ENCODE measurements at places on chromosomes 6 and 20.

DNA sequence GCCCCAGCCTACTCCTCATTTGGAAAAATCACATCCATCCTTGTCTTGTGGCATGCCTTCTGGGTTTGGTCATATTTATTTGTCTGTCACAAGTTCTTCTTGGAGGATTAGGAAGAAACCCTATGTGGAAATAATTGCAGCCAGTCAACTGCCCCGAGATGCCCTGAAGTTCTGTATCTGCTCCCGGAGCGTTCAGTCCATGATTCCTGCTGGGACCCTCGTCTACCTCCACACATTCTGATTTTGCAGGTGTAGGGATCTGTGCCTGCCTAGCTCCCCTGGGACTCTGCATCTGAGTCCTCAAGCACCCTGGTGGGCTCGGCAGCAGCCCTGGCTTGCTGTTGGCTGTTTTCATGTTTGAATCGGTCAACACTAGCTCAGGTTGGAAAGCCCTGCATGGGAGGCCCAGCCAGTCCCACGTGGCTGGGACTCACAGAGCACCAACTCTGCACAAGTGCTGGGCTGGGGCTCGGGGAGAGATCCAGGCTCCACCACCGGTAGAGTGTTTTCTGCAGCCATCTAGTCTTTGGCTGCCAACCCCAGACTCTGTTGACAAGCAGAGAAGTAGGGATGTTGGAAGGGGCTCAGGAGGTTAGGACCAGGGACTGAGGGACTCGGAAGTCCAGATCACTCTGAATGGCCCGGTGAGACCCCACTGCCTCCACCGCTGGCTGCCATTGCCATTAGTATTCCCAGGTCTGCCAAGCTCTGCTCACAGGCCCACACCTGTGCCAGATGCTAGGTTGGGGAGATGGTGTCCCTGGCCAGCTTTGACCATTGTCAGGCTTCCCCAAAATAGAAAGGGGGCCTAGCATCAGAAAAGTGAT is 183.5 kb upstream of the CST7 start:
- DNase-seq, result no peak

DNA sequence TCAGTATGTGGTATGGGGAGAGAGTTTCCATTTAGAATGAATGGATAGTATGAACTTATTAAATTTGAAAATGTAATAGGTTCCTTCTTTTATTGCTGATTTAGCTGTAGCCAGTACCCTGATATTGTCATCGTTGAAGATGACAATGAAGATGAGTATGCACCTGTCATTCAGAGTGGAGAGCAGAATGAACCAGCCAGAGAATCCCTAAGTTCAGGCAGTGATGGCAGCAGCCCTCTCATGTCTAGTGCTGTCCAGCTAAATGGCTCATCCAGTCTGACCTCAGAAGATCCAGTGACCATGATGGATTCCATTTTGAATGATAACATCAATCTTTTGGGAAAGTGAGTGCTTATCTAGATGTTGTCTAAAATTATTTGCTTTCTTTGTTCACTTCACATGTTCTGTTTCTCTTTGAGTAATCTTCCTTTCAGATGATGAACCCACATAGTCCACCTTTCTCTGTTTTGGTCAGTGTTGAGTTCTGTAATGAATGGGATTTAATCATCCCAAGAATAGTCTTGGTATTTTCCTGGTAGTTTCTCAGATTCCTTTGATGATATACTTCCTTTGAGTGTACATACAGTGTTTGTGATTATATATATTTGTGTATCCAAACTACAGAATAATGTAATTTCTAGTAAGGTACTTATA is 23.3 kb downstream of the HSF2 start:
- no peak for DNase-seq

DNA sequence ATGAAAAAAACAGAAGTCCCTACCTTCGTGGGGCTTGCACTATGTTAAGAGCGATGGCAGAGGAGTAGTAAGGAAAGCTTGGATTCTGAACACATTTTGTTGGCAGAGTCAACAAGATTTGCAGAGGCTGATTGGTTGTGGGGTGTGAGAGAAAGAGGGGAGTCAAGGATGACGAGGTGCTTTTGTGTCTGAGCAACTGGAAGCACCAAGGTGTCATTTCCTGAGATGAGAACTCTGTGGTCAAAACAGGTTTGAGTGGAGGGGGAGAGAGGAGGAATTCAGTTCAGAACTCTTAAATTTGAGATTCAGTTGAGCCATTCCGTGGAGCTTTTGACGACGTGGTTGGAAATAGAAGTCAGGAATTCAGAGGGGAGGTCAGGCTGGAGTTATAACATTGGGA is 3.5 kb downstream of the OCSTAMP start:
- no peak for DNase-seq

DNA sequence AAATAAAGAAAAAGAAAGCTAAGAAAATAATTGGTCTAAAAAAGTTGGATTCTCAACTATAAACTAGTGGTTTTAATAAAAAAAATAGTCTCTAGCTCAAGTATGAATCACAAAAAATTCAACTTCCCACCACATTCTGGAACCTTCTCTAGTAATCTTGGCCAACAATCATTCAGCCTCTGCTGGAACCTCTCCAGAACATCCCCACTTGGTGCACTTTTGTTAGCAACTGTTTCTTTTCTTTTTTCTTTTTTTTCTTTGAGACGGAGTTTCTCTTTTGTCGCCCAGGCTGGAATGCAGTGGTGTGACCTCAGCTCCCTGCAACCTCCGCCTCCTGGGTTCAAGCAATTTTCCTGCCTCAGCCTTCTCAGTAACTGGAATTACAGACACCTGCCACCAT is 35.7 kb downstream of the TXLNB start:
- DNase-seq, result no peak

GRCh38 chr6:129614464-129614863 is 95.5 kb downstream of the ARHGAP18 start:
- DNase-seq, result no peak

DNA sequence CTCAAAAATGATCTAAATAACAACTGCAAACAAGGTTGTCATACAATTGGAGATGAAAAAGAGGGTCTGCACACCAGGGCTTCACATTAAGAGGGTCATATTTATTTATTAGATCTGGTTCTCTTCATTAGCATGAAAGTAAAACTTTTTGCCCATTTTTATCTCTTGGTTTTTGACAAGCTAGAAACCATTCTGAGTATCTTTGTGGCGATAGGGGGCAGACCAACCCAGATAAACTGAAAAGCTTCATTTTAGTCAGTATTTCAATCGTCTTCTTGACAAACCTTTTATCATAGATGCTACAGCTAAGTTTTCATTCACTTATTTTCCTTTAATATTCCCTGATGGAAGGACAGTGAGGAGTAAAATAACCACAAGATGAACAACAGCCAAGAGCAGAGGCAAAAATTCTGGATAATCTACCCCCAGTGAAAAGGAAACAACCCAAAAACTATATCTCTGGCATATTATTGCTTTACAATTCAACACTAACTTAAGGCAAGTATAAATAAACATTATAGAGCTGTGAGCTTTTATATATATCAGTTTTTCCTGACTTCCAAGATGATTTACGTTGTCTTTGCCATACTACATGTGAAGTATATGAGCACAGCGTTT is 45.2 kb downstream of the THEMIS start:
- DNase-seq, result peak; percentile 14

- no peak for DNase-seq
These were observed at the start of gene OPRM1 for GRCh38 chr6:154039231-154039842. Gene OPRM1 (plus strand): TSS chr6:154039240. CDS start chr6:154039545, 305 bp downstream.

DNA sequence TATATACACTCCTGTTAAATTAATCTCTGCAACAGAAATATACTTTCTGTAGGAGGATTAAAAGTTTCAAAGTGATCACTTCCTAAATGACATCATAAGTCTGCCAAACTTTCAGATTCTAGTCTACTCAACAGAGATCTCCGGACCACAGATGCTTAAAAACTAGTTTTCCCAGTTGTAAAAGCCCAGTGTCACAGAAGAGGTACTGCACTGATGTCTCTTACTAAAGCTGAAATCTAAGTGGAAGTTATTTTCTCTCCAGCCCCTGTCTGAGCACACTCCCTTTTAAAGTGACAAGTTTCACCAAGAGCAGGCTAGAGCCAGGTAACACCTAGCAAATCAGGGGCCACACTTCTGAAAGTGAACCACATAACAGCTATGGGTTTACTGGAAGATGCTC is 71.6 kb upstream of the DST start:
- DNase-seq, result no peak

DNA sequence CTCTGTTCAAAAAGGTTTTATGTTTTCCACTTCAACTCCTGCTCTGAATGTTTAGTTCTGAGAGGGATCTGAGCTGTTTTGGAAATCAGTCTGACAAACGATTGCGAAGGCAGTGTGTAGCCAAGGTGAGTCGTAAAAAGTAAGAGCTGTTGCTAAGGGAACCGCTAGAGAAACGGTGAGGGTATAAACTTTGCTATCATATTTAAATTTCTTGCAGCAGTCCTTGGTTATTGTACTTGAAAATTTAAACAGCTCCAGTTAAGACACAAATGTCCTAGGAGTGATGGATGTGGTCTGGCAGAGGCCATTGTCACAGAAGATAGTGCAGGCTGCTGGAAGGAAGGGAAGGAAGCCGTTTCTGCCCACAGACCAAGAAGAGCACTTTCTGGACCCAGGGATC is 64.9 kb upstream of the CITED2 start:
- no peak for DNase-seq

DNA sequence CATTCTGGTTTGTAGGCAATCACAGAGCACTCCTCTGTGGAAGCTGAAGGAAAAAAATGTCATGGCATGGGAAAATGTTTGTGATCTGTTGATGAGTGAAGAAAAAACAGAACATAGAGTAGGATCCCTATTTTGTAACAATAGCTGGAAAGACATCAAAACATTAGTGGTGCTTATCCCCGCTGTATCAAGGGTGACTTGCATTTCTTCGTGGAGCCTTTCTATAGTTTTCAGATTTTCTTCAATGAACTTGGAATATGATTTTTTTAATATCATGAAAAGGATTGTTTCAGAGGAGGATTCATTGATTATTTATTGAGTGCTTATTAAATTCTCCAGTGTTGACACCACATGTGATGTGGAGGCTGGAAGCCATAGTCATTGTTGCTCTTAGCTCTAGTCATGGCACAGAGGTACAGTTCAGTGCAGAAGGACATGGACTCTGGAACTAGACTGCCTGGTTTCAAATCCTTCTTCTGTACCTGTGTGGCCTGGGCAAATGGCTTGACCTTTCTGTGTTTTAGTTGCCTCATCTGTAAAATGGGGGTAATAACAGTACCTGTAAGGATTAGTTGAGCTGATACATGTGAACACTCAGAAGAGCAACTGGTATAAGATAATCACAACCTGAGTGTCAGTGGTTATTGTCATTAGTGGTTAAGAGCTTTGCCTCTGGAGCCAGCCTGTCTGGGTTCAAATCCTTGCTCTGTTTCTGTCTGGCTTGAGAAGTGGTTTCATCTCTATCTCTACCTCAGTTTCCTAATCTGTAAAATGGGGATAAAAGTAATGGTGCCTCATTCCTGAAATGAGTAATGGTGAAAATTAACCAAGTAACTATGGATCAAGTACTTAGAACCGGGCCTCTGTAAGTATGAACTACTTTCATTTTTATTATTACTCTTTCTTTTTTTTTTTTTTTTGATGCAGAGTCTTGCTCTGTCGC is 14.7 kb upstream of the CDKN1A start:
- no peak for DNase-seq

GRCh38 chr6:140281236-140281635 is 906.8 kb upstream of the CITED2 start:
- no peak for DNase-seq

DNA sequence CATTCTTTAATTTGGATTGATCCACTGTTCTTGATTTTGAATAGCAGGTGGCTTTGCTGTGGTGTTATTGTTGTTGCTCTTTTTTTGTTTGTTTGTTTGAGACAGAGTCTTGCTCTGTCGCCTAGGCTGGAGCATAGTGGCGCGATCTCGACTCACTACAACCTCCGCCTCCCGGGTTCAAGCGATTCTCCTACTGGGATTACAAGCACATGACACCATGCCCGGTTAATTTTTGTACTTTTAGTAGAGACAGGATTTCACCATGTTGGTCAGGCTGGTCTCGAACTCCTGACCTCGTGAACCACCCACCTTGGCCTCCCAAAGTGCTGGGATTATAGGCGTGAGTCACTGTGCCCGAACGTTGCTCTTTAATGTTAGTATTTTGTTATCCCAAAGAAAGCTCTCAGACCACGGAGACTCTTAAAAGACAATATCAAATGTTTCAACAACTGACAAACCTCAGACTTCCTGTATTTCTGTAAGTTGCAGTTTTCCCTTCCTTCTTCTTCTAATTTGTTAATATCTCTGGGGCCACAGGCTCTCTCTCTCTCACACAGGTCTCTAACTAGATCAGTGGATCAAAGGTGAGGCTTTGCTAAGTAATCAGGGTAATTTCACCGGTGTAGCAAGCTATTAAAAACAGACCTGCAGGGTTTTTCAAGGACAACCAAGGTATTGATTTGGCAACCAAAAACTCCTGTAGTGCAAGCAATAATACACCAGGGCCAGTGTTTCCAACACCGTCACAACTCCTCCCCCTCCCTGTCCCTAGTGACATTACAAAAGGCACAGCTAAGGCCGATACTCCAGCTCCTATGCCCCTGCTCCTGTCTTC is 48.8 kb upstream of the ZNF217 start:
- no peak for DNase-seq

- no peak for DNase-seq
These were observed 407.6 kb upstream of the SOX4 start for GRCh38 chr6:21185861-21186478.

DNA sequence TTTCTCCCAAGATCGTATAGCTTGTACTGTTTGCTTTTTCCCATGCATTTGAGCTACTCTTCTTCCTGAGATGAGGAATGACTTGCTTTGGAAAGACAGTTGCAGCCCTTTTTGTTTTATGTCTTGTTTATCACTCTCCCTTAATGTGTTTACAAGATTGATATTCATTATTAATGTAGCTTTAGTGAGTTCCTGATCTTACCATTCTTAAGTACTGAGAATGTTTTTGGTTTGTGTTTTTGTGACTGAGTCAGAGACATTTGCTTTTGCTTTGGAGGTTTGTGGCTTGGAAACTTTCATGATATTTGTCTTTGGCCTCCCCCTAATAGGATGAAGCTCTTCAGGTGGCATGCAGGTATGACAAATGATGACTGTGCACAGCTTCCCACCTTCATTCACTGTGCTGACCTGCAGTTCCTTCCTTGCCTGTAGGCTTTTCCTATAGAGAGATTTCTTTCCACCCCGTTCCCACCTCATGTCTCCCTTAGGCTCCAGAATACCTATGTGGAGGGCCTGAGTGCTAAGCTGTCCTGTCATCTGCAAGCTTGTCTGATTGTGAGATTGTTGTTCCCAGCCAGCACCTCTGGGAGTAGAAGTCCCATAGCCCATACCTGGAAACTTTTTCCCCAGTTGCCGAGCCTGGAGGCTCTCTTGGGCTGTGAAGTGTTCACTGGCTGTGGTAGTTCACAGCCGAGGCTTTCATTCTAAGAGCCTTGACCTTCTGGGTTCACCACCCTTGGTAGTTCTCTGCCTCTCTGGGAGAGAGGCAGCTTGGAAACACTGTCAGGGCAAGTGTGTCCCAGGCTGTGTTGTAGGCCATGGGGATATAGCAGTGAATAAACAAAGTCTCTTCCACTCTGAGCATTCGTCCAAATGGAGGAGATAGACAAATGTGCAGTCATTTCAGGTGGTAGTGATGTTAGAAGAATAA is 27.1 kb downstream of the CDS2 start:
- no peak for DNase-seq

DNA sequence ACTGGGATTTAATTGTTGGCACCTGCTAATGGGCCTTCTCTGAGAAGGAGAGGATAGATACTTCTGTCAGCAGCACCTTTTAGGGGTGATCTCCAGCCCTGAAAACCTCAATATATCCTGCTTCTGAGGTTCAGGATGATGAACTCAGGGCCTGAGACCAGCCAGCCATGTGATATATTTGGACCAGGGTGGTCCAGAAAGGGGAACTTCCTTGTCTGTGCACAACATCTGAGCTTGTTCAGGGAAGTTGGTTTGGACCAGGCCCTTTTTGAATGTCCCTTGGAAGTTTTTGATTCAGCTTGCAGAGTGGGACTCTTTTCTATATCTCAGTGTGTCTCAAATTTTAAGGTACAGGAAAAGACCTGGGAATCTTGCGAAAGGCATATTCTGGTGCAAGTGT is 85.8 kb downstream of the GFRA4 start:
- no peak for DNase-seq
